ENCODE measurements at places on chromosomes 5 and 9.
A peak's percentile ranks its signal among the peaks of the same experiment; 100 is the strongest.

DNA sequence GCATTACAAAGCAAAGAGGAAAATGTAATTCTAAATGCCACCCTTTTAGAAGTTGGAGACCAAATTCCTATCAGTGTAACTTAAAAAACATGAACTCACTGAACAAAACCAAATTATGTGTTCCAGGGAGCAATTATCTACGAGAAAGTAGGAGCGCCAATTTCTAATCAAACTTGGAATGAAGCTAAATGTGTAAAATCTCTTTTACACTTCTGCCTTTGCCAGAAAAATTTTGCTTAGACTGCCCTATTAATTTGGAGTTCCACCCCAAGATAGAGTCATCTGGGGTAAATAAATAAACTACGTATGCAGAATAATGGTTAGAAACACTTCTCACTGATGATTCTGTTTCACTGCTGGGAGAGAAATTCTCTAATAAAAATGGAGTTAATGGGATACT is 825.6 kb downstream of the MTRR start:
- DNase-seq: no peak

- DNase-seq: no peak
Measured at GRCh38 chr5:39826051-39826450, 401.3 kb upstream of the DAB2 start.

DNA sequence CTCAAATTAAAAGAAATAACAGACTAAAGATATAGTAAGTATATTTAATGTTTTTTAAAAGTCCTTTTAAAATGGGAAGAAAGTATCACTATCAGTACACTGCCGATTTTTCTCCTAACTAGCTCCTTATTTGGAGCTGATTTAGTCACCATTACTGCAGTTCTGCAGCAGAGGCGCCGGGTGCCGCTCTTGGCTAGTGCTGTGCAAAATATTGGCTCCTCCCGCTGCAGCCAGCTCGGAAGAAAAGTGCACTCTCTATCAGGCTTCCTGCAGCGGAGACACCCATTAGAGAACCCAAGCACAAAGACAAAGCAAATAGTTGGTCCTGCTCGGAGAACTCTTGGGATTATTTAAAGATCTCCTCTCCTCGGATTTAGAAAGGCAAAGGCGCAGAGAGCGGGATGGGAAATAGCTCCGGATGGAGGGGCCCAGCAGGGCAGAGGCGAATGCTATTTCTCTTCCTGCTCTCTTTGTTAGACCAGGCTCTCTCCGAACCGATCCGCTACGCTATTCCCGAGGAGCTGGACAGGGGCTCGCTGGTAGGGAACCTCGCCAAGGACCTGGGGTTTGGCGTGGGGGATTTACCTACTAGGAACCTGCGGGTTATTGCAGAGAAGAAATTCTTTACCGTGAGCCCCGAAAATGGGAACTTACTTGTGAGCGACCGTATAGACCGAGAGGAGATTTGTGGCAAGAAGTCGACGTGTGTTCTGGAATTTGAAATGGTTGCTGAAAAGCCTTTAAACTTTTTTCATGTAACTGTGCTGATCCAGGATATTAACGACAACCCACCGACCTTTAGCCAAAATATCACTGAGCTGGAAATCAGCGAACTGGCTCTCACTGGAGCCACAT is at the start of gene PCDHGB3:
Gene PCDHGB3, plus strand, starts transcription at position 249 of the 855 bp plus-strand sequence. Its CDS starts 153 bp downstream, at position 402.
- DNase-seq: no peak

- no peak for DNase-seq
Measured at GRCh38 chr5:89028595-89029285, 145.8 kb upstream of the MEF2C start.

GRCh38 chr9:91359734-91360470 is 1.8 kb downstream of the AUH start:
- DNase-seq: no peak

DNA sequence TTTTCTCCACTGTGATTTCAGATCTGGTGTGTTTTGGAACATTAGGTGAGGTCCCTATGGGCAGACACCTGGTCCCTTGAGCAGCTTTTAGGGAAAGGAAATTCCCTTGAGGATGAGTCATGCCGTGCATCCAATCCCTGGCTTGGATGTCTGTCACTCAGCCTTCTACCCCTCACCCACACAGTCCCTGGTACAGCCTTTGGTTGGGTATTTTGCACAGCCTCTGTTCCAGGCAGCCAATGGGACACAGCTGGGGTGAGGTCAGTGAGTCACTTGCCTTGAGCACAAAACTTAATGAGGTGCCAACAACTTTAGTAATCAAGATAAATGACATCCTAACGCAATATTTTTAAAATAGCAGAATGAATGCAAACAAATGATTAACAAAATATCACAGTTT is 22.7 kb upstream of the SVEP1 start:
- no peak for DNase-seq

DNA sequence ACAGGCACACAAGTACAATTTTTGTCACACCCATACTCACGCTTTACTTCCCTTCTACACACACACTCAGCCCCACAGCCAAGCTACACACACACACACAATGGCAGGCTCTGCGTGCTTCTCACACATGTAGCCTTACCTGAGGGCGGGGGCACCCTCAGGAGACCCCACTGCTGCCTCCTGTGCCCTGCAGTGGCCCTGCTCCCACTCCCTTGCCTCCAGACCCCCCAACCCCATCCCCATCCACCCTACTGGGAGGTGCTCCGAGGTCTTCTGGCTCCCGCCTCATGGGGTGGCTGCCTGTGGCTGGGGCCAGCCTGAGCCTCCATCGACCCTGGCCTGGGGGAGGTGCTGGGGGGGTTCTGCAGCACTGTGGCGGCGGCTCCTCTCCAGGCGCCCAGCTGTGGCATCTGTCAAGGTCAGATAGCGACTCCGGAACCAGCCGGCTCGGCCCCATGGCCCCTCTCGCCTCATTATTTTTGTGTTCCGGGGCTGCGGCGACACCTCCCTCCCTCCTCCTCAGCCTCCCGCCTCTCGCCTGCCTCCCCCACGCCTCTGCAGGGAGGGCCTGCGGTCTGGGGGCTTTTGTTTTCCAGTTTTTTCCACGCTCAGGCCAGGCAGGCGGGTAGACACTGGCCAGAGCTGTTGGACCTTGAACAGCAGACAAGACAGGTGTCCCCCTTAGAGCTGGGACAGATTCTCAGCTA is 21.7 kb downstream of the CXXC5 start:
- DNase-seq: no peak

- no peak for DNase-seq
Measured at GRCh38 chr5:92320446-92320845, 937.3 kb upstream of the ARRDC3 start.

- no peak for DNase-seq
Measured at GRCh38 chr5:135441919-135442318, 5.2 kb downstream of the DCANP1 start.

DNA sequence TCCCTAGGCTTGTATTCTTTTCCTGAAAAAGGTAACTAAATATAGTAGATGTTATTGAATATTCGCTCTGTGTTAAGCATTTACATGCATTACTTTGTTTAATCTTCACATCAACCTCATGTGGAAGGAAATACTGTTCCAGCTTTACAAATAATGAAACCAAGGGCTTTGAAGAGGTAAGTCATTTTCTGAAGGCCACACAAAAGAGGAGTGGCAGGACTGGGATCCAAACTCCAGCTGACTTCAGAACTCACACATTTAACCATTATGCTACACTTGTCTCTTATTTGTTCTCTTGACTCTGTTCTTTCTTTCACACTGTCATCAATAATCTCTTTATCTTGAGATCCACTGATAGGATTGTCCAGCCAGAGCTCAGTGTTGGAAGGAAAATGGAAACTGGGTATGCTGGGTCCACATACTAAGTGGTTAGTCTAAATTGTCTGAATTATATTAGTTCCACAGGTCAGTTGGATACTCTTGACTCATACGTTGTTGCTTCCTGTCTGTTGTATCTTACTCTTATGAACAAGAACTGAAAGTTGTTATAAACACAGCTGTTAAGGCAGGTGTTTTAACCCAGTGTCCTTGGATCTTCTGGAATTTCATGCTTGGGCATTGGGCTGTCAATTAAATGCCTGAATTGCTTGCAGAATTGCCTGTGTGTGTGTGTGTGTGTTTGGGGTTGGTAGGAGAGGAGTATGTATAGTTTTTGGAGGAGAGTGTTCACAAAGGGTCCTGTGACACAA is 65.6 kb downstream of the TLE4 start:
- no peak for DNase-seq

DNA sequence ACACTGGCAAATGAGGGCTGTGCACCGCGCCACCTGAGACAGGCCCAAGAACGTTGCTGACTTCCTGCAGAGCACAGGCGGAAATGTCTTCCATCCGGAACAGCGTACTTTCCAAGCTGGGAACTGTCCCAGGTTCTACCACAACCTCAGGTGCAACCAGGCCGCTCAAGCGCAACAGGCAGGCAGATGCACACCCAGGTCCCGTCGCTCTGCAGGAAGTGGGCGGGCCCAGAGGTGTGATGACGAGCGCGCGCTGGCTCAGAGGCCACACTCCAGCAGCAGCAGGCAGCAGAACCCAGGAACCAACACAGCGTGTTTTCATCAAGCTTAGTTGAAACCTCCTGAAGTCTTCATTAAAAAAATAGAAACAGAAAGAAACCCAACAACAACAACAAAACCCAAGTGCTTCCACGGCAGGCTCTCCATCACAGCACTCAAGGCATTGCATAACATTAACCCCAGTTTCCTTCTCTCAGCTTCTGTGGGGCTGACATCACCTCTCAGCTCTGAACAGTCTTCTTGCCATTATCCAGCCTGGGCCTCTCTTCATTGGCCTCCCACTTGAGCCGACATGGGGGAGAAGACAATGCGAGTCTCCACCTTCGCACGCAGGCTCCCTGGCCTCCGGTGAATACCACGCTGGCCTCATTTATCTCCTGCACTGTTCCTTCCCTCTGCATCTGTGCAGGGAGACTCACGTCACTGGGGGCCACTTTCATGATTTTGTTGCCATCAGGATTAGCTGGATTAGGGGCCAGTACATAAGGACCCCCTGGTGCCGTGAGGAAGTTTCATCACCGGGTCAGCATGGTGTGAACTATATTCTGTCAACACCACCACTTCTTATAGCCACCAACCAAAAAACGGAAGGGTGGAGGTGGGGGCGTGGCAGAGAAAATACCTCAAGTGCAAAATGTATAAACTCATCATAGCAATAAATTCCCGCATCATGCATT is 22.1 kb downstream of the PTCH1 start:
- DNase-seq: no peak

GRCh38 chr9:23379842-23380241 is 446.2 kb downstream of the ELAVL2 start:
- DNase-seq: no peak

- peak; percentile 63 for DNase-seq
Measured at GRCh38 chr5:150175536-150175935, 9.0 kb downstream of the CDX1 start.

- DNase-seq: no peak
Measured at GRCh38 chr5:142753116-142753631, 17.0 kb upstream of the ARHGAP26 start.

DNA sequence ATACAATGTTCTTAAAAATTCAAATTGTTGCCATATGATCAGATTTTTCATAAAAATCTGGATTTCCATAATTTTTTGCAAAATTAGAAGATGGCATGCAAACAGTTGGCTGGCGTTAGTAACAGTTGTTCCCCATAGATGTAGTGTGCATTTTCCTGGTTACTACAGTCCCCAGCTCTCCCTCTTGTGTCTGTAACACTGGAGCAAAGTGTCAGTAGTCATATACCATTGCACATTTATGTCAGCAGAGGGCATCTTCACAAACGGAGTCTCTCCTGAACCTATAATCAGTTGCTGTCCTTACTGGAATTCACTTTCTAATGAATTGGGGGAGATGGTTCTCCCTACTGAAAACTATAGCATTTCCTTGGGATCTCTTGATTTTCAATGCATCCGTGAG is 44.7 kb upstream of the DMAC1 start:
- peak; percentile 35 for DNase-seq

DNA sequence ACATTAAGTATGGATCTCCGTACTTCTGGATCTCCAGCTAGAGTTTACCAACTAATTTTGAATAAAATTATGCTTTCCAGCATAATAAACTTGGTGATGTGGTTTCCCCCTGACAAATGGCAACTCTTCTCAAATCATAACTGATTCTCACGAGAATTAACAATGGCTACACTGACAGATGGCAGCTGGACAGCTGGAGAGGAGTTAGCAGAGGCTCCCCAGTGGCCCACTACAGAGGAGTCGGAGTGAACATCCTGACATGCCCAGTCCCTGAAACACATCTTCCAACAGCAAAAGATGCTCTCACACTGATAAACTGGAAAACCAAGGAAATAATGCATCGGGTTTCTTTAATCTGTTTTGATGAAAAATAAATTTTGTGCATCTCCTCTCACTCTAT is 239.6 kb downstream of the MAN2A1 start:
- no peak for DNase-seq

DNA sequence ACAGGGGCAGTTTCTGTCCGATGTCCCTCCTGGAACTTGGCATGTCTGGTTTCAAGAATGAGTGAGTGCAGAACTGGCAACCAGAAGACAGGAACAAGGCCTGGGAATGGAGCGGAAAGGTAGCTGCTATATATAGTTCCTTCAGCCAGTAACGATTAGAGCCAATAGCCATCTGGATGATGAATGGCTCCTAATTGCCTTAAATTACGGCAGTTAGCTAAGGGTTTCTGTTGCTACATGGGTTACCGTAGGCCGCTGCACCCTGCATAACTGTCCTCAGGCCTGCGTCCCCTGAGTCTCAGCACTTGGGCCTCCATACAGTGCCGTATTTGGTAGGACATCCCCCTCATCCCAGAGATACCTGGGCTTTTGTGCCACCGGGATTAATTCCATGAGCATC is 29.4 kb downstream of the WWC1 start:
- DNase-seq: no peak

- DNase-seq: no peak
Measured at GRCh38 chr9:109966643-109967368, 186.8 kb downstream of the PALM2AKAP2 start.

- DNase-seq: no peak
Measured at GRCh38 chr9:121707477-121708424, 56.3 kb downstream of the DAB2IP start.

- no peak for DNase-seq
Measured at GRCh38 chr5:65290677-65291076, 191.0 kb downstream of the ADAMTS6 start.

DNA sequence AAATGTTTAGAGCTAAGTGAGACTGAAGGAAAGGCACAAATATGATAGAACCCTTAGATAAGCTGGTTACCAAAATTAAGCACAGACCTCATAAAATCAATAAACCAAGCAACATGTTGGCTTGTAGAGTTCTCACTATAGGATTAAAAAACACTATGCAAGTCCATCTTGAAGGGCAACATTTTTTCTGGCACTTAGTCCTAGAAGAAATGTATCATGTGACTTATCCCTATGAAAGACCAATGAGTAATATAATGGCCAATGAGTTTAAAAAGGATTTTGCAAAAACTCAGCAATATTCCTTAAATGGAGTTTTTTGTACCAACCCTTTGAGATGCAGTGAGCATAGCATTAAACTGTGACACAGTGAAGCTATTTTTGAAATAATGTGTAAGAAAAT is 216.3 kb upstream of the ADRA1B start:
- no peak for DNase-seq

Data from iPS DF 19.7 (cell line).